AML-193 (cell line): ENCODE measurements at places on chromosomes 3 and 15.

DNA sequence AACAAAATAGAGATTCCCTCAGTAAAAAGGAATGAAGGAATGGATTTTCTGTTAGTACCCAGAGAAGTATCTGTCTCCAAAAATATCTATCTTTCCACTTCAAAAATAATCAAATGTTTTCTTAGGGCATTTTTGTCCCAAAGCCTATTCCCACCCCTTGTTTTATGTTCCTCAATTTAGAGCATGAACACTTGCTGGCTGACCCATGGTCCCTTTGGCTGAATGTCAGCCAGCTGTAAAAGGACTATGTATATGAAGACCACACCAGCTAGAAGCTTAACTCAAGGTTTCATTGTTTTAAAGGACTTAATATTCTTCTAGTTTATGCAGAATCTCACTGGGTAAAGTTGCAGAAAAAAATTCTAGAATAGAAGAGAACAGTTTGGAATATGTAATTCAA lies 931.2 kb downstream of the MCTP2 start:
- no peak for DNase-seq

- peak; percentile 9 for DNase-seq
Observed at GRCh38 chr3:3799173-3800079, at the start of gene LRRN1. Gene LRRN1, plus strand, starts transcription at chr3:3799431. Its CDS starts 45,211 bp downstream, at chr3:3844642.

DNA sequence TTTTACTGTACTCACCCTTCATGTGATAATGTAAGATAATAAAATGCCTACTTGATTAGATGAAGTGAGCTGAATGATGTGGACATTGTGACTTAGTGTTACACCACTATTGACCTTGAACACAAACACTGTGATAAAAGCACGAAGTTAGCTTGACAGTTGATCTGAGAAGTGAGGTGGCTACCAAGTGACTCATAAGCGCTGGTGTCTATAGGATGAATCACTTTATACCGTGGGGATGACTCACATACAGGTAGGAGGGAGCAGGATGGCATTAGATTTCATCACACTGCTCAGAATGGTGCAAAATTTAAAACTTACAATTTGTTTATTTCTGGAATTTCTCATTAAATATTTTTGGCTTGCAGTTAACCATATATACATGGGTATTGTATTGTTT lies 174.7 kb upstream of the CNTN3 start:
- no peak for DNase-seq

DNA sequence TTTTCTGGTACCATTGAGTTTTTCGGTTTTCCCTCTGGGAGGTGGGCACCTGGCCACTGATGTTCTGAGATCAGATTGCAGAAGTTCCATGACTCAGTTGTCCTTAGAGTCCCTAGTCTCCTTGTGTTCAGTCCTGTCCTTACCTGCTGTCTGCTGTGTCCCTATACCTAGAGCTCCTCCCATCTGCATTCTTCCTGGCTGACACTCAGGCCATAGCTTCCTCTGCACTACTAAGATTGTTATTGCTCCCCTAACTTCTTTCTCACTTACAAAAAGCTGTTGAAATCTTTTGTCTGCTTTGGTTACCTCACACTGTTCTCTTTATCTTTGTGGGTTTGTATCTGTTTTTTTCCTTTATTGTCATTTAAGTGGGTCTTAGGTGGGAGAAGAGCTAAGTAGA lies 13.2 kb downstream of the USP3 start:
- DNase-seq, result no peak

- DNase-seq, result no peak
Observed at GRCh38 chr3:172260381-172260780, 187.9 kb downstream of the GHSR start.
